ENCODE measurements at places on chromosomes 1 and 21. TPM values are rescaled to one million over a fixed set of nuclear protein-coding genes. Genes with fewer than 3 reads are reported as not detected.

TCHHL1 gene
- total RNA-seq: not detected

- DNase-seq: no peak
Measured at GRCh38 chr1:125085720-125086591, 3901.2 kb downstream of the SRGAP2C start.

DNA sequence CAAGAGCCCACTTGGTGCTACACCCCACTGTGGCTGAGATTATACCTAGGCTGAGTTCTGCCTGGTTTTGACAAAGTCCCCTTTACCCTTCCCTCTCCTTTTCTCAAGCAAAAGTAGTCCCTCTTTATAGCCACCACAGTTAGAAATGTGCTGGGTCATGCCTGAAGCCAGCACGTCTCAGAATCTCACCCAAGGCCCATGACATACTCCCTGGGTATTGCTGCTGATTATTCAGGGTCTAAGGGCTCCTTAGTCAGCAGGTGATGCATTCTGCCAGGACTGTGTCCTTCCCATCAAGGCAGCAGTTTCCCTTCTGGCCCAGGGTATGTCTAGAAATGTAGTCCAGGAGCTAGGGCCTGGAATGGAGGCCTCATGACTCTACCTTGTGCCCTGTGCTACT lies 67.3 kb upstream of the COX20 start:
- no peak for DNase-seq

DNA sequence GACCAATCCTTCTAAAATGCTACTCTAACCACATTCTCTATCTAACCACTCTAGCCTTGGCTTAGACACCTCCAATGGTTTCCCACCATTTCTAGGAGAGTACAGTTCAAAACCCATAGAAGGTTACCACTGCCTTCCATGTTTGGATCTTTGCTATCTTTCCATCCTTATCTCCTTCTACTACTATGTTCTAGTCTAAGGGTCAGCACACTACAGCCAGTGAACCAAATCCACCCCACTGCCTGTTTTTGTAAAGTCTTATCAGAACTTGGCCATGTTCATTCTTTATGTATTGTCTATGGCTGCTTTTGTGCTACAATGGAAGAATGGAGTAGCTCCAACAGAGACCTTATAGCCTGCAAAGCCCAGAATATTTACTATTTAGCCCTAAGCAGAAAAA lies 6.2 kb downstream of the MTF1 start:
- DNase-seq: no peak

RAB3B gene
- 33.9 TPM for total RNA-seq

DNA sequence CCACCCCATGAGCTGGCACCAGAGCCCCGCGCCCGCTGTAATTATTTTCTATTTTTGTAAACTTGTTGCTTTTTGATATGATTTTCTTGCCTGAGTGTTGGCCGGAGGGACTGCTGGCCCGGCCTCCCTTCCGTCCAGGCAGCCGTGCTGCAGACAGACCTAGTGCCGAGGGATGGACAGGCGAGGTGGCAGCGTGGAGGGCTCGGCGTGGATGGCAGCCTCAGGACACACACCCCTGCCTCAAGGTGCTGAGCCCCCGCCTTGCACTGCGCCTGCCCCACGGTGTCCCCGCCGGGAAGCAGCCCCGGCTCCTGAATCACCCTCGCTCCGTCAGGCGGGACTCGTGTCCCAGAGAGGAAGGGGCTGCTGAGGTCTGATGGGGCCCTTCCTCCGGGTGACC lies 19.1 kb downstream of the RNF223 start:
- no peak for DNase-seq

GBP5 gene
- total RNA-seq: 0.05 TPM

DNA sequence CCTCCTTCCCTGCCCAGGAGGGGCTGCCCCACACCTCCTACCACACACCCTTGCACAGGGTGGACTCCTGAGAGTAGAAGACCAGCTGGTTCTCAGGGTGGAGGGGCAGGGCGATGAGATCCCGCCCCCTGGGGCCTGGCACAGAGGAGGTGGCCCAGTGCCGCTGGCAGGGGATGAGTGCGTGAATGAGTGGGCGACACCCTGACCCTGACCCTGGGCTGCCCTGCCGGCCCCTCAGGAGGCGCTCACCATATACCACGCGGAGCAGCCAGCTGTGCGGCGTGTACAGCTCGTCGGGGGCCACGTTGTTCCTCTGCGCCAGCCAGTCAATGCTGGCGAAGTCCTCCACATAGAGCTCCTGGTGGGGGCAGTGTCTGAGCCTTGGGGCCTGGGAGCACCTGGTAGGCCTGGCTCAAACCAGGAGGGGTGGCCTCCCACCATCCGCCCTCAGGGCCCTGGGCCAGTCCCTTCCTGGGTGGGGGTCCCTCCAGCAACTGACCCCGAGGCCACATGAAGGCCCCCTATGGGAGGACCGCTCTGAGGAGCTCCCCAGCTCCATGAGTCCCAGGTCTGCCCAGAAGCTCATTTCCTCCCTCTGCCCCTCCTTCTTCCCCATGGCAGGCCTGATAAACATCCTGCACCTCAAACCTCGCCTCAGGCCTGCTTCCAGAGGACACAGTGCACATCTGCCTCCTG lies 13.0 kb downstream of the LSS start:
- DNase-seq: no peak

- DNase-seq: no peak
Measured at GRCh38 chr1:210730023-210730422, 401.3 kb downstream of the HHAT start.

CRP gene
- not detected for total RNA-seq

DNA sequence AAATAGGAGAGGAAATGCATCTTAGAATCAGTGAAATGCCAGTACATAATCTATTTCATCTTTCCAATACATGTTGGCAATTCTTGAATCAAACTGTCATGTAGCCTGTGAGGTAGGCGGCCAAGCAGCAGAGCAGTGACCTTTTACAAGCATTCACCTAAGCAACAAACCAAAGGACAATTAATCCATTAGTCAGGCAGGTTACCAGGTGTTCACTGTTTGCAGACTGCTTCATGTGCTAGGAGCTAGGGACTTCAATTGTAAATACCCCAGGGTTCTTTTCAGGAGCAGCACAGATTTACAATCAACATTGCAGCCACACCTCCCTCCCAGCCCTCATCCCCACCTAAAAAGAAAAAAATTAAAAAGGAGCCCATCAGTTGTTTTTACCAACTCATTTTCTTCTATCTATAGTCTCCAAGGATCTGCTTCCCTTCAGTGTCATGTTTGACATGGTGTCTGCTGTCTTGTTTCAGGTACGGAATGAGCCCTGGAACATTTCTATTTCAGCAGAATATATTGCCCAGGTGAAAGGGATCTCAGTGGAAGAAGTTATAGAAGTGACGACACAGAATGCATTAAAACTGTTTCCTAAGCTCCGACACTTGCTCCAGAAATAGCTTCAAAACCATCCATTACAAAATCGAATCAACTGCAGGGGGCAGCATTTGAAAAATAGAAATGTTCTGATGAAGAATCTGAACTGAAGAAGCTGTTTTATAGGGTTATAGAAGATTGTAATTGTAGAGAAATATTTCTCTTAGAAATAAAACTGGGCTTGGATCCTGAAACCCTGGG lies 23.0 kb downstream of the TATDN3 start:
- DNase-seq: peak; percentile 34

- no peak for DNase-seq
Measured at GRCh38 chr1:62436039-62436465, 797 bp upstream of the USP1 start.

DNA sequence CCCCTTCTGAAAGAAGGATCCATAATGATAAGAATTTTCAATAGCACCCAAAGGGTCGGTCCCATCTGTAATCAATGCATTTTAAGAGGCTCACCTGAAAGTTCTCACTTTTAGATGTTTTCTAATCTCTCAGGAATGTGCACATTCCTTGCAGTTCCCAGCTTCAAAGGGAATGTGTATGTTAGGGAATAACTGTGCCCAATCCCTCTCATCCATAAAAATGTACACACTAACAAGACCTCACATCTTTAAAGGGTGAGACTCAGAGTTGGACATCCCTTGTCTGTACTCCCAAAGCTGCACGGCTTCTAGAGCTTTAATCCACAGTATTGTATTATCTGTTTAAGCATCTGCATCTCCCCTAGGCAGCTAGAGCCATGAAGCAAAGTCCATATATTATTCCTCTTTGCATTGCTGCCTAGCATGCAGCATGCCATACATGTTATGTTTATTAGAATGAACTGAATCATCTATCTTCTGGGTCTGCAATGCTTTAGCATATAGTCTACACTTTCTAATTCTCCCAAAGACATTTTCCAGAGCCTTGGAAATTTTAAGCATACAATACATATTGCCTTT lies 9.3 kb upstream of the CCN1 start:
- DNase-seq: no peak

AKIRIN1 gene
- 67.9 TPM for total RNA-seq

- DNase-seq: no peak
Measured at GRCh38 chr1:173276922-173277800, 70.0 kb upstream of the TNFSF4 start.

DNA sequence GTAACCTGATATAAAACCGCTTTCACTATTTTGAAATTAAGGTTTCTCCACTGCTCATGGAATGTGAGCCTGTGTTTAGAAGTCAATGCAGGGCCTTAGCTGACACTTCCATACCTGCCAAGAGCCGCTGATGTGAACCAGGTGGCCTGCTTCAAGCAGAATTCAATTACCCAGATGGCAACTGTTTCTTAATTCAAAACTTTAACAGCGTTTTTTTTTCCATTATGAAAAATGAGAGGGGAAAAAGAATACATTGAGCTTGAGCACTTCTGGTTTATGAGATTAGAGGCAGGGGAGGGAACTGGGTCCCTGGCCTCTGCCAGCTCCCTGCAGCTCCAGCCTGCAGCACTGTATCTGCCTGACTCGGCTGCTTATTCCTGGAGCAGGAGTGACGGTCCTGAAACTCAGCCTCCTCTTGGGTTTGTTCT lies 7.7 kb upstream of the ATP1A1 start:
- no peak for DNase-seq

GRCh38 chr1:16174886-16175598 lies 19.2 kb upstream of the EPHA2 start:
- DNase-seq: no peak

DNA sequence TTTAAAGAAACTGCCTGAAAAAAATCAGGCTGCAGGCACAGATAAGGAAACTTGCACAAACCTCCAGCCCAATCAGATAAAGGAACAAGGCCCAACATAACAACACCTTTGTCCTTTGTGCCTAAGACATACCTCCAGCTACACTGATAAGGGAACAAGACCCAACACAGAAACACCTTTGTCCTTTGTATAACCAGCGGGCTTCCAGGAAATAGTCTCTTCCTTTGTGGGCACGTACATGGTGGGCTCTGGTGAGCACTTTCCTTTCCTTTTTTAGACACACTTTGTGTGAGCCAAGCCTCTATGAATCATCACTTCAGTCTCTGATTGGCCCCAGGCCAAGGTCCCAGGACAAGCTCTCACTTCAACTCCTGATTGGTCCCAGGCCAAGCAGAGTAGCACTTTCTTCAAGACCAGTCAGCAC lies 23.6 kb downstream of the ZNF670 start:
- no peak for DNase-seq

GRCh38 chr1:65963156-65963888 lies 170.6 kb downstream of the PDE4B start:
- DNase-seq: no peak

DNA sequence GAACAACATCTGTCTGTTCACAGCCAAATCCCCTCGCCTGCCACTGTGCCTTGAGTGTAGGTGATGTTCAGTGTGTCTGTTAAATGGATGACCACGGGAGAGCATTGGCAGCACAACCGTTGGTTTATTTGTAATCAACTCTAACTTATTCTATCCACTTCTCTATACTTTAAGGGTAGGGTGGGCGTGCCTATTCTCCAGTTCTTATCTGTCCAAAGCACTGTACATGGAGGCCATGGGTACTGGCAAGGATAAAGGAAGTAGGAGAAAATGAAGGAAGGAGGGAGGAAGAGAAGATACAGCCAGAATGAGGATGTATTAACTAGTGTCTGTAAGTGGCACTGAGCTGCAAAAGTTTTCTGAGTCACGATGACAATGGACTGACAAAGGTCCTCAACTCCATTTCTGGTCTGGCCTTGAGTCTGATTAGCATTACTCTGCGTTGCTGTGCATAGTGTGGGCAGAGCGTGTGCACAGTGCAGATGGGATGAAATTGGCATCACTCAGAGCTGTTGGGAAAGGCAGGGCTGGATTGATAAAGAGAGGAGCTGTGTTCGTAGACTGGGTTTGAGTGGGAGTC lies 7.1 kb downstream of the RHOU start:
- no peak for DNase-seq

- no peak for DNase-seq
Measured at GRCh38 chr1:182586380-182586779, 2.7 kb downstream of the RNASEL start.

- no peak for DNase-seq
Measured at GRCh38 chr21:46189959-46190490, 5.8 kb upstream of the SPATC1L start.

TIAM1 gene
- total RNA-seq: 5.9 TPM

SLAMF8 gene
- total RNA-seq: 0.30 TPM

GRCh38 chr1:205921570-205921909 lies 21.7 kb downstream of the SLC26A9 start:
- no peak for DNase-seq

HSD3B2 gene
- total RNA-seq: not detected

SPRR5 gene
- not detected for total RNA-seq

- no peak for DNase-seq
Measured at GRCh38 chr1:163744301-163744887, 422.6 kb downstream of the NUF2 start.

DNA sequence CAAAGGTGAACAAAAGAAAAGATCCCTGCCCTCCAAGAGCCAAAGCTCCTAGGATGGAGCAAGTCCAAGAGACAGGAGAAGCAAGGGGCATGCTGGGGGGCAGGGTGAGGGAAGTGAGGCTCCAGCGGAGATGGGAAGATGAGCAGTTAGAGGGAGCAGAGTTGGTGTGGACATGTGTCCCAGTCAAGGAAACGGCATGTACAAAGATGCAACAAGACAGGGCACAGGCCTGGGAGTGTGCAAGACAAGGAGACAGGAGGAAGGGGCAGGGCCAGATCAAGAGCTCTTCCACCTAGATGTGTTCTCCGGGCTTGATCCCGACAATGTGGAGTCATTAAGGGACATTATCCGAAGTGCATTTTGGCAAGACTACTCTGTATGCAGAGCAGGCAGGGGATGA lies 82.1 kb downstream of the CAPZB start:
- no peak for DNase-seq

- no peak for DNase-seq
Measured at GRCh38 chr1:187977298-187977697, 1148.5 kb downstream of the PLA2G4A start.

GRCh38 chr21:35614396-35614921 lies 445.9 kb downstream of the SETD4 start:
- DNase-seq: peak; percentile 86

GRCh38 chr21:45109831-45110492 lies 35.6 kb downstream of the ADARB1 start:
- no peak for DNase-seq

GRCh38 chr1:207026104-207026534 lies 6.4 kb downstream of the C1orf116 start:
- DNase-seq: peak; percentile 53

LPAR3 gene
- total RNA-seq: 0.05 TPM

DNA sequence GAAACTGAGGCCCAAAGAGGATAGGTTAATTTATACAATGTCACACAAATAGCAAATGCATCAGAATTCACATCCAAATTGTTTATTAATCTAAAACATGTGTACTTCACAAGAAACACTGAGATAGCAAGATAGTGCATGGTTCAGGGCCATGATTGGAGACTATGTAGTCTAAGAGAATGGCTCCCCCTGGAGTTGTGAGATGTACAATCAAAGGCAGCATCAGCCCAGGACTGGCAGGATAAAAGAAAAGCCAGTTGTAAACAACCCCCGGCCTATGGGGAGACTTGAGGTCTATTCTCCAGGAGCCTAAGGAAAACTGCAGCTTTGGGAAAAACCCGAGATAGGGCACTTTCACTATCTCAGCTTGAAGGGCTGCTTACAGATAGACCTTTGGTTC lies 511.0 kb downstream of the OMA1 start:
- no peak for DNase-seq

- no peak for DNase-seq
Measured at GRCh38 chr1:77085109-77085508, 134.1 kb downstream of the PIGK start.
